ENCODE measurements at places on chromosomes 7 and 10.

- DNase-seq, result no peak
Measured at GRCh38 chr10:93951905-93952304, 41.8 kb upstream of the PLCE1 start.

- DNase-seq, result no peak
Measured at GRCh38 chr10:31977440-31978155, 49.0 kb upstream of the ARHGAP12 start.

- DNase-seq, result no peak
Measured at GRCh38 chr7:153590136-153590535, 462.1 kb upstream of the DPP6 start.

DNA sequence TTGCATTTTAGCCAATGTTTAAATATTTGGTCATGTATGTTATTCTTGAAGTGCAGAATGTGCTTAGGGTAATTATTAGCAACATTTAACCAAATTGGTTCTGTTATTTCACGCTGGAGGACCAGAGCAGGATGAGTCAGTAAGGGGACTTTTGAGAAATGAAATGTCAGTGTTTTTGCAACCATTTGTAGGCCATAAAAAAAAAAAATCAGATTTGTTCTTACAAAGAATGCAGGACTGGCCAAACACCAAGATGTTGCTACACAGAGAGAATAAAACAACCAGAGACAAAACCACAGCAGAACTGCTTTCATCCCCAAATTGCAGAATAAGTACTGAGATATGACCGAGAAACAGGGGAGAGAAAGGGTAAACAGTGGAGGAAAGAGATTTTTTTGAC lies 62.1 kb downstream of the TPST1 start:
- no peak for DNase-seq

DNA sequence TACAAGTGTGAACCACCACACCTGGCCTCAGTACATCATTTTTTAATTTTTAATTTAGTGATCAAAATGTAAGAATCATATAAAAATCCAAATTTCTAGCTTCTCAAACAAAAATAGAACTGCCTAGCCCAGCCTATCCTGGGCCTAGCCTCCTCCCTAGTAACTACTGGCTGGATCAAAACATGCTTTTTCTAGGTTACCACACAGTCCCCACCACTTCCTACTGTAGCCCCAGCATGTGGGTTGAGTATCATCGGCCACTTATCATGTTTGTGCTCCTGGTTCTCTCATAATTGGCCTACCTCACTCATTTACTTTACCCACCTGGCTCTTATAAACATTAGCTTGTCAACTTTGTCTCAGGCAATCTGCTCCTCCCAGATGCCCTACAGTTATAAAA lies 52.9 kb downstream of the DNAJC12 start:
- DNase-seq, result no peak

- no peak for DNase-seq
Measured at GRCh38 chr7:2445898-2446555, 30.2 kb downstream of the GRIFIN start.

GRCh38 chr7:120735791-120736190 lies 122.2 kb downstream of the TSPAN12 start:
- DNase-seq, result no peak

DNA sequence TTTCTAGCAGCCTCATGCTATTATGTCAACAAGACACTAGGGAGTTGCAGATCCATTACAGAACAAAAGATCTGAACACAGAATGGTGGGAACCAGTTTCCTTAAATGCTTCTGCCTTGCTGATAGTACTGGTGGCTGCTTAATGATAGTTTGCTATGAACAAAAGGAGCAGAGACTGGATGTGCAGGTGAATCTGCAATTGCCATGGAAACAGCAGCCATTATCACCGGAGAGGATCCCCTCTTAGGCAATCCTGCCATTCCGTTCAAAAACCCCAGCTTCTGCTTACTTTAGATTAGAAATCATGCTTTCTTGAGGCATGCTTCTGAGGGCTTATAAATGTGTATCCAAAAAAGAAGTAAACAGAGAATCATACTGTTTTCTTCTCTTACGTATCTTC lies 80.0 kb upstream of the PRKAR2B start:
- no peak for DNase-seq

DNA sequence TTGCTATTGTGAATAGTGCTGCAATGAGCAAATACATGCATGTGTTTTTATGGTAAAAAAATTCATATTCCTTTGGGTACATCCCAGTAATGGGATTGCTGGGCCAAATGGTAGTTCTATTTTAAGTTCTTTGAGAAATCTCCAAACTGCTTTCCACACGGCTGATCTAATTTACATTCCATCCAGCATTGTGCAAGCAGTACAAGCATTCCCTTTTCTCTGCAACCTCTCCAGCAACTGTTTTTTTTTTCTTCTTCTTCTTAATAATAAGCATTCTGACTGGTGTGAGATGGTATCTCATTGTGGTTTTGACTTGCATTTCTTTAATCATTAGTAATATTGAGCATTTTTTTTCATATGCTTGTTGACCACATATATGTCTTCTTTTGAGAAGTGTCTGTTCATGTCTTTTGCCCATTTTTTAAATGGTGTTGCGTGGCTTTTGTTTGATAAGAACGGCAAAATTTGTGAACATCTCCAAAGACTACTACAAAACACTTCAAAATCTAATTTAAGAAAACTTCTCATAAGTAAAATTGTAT lies 136.1 kb upstream of the MYO3A start:
- DNase-seq, result no peak

- no peak for DNase-seq
Measured at GRCh38 chr10:36899652-36900051, 225.7 kb upstream of the ANKRD30A start.

- DNase-seq, result no peak
Measured at GRCh38 chr7:28125431-28126409, 54.9 kb downstream of the JAZF1 start.

GRCh38 chr7:7884855-7885254 lies 83.7 kb upstream of the GLCCI1 start:
- DNase-seq, result no peak

All from type B pancreatic cell (in vitro differentiated cells).